T-helper 22 cell (primary cell): ENCODE measurements at places on chromosomes 1 and 21.

DNA sequence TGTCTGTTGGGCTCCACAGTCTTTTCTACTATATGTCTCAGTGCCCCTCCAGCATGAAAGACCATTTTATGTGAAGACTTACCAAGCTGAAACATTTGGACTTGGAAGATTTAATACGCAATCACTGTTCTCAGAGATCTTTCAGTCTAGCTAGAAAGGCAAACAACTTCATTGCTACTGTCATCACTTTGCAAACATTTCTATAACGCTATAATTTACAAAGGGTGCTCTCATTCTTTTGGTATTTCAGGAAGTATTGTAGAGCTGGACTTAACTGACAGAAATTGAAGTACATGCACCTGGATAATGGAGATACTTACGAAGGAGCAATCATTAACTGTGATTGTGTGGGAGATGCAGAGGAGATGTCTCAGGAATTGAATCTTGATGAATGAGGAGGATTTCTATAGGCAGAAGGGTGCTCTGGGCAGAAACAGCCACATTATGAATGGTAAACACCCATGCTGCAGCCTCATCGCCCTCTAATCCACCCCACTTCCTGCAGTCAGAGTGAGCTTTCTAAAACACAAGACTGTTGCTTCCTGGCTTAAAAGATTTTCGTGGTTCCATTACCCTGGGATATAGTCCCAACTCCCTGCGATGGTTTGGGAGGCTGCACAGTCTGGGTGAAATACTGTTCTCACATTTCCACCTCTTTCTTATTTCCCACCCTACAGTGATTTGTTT lies 75.1 kb upstream of the GNG12 start:
- DNase-seq = no peak

GRCh38 chr1:44834328-44834727 lies 8.7 kb downstream of the PTCH2 start:
- no peak for DNase-seq

DNA sequence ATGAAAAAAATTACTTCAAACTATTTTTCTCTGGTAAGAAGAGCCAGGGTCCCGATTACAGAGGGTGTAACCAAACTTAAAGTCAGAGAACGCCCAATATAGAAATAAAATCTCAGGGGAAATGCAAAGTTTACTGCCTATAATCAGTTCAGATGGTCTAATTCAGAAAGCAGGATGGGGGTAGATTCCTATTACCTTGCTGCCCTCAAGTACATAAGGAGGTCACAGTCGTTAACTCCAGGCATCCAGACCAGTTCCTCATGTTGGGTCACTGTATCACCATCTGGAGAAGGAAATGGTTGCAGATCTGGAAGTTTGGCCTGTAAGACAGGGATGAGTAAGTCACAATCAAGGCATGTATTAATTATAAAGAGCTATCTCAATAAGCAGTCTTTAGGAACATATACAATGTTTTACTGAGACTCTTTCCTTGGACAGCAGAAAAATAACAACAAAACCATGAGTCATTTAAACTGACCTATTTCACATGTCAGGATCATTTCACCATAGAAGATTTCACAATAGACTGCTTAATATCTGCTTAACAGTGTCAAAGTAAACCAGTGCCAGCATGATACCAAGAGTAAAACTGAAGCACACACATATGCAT lies 179.4 kb downstream of the SLC45A1 start:
- no peak for DNase-seq

GRCh38 chr1:99327357-99327756 lies 63.1 kb downstream of the PLPPR4 start:
- no peak for DNase-seq

GRCh38 chr1:12424793-12425192 lies 193.2 kb downstream of the DHRS3 start:
- no peak for DNase-seq

DNA sequence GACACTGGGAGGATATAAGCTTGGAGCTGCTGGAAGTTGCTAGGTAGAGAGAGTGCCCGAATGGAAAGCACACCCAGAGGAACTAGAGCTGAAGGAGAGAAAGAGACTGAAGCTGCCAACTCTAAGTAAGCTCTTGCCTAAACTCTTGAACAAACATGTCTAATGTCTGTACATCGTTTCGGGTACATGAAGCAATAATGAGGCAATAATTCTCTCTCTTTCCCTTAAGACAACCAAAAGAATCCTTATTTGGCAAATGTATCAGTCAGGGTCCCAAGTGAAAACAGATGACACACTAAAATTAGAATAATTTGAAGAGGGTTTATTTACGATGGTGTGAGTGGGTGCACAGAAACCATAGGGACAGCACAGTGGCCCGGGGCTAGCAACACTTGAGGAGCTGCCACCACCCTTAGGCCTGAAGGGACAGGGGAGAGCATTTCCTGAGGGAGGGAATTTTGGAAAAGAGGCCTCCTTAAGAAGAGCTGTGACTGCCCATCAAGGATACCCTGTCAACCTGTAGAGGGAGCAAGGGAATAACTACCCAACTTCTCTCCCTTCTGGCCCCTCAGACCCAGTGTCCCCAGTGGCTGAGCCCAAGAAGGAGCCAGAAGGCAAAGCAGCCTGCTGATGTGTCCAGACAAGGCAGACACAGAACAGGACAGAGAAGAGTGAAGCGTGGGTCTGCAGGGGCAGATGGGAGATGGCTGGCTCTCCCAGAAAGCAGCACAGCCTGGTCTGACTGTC lies 36.1 kb upstream of the KHDRBS1 start:
- DNase-seq = no peak

DNA sequence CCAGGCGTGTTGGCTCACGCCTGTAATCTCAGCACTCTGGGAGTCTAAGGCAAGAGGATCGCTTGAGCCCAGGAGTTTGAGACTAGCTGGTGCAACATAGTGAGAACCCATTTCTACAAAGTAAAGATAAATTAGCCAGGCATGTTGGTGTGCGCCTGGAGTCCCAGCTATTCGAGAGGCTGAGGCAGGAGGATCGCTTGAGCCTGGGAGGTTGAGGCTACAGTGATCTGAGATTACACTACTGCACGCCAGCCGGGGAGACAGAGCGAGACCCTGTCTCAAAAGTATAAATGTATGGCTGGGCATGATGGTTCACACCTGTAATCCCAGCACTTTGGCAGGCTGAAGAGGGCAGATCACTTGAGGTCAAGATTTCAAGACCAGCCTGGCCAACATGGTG lies 51.5 kb upstream of the LBR start:
- DNase-seq = no peak

GRCh38 chr1:60935599-60936110 lies 146.7 kb upstream of the NFIA start:
- DNase-seq = no peak

DNA sequence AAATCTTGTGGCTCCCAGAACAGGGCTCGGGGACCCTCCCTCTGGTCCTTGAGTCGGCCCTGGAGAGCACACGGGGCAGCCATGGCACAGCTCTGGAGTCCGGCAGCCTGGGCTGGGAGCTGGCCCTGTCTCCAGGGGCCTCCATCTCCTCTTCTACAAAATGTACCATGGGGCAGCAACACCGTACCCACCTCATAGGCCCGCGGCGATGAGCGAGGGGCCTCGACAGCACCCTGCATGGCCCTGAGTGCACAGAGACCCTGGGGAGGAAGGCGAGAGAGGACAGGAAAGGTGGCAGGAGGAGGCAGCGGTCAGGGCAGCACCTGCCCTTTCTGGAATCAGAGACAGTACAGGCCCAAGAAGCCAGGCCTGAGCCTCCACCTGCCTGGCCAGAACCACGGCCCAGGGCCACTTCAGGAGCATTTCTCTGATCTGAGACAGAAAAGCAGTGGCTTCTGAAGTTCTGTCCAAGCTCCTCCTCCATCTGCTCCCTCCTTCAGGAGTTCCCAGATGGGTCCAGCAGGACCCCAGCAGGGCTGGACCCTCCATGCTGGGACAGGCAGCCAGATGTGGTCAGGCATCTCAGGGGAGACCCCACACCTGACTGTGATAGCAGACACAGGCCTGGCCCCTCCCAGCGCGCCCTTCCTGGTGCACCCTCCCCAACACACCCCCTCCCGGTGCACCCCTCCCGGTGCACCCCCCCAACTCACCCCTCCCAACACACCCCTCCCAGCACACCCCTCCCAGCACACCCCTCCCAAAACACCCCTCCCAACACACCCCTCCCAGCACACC lies 75.9 kb upstream of the ARHGEF16 start:
- no peak for DNase-seq

- no peak for DNase-seq
Observed at GRCh38 chr1:232057217-232057895, 430.8 kb downstream of the DISC1 start.

DNA sequence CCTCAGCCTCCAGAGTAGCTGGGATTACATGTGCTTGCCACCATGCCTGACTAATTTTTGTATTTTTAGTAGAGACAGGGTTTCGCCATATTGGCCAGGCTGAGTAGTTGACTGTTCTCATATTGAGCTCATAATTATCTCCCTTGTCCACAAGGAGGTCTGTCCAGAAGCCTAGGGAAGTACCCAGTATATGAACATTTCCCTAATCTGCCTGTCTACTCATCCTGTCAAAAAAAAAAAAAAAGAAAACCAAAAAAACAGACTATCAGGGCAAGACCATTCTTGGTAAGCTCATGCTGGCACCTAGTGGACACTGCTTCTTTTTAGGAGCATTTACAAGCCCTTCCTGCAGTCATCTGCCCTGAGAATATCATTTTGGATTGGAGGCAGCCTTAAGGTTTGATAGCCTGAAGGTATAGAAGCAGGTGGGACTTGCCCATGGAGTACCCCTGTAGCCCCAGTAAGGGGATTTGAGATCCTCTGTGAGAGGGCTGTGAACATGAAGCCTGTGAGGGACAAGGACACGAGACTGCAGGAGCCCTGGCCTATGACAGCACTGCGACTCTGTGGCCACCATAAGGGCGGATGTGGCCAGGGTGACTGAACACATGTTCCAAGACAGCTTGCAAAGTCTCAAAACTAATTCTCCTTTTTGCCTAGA lies 10.8 kb upstream of the DUSP12 start:
- DNase-seq = no peak
